ENCODE measurements at places on chromosomes 11 and 22.

DNA sequence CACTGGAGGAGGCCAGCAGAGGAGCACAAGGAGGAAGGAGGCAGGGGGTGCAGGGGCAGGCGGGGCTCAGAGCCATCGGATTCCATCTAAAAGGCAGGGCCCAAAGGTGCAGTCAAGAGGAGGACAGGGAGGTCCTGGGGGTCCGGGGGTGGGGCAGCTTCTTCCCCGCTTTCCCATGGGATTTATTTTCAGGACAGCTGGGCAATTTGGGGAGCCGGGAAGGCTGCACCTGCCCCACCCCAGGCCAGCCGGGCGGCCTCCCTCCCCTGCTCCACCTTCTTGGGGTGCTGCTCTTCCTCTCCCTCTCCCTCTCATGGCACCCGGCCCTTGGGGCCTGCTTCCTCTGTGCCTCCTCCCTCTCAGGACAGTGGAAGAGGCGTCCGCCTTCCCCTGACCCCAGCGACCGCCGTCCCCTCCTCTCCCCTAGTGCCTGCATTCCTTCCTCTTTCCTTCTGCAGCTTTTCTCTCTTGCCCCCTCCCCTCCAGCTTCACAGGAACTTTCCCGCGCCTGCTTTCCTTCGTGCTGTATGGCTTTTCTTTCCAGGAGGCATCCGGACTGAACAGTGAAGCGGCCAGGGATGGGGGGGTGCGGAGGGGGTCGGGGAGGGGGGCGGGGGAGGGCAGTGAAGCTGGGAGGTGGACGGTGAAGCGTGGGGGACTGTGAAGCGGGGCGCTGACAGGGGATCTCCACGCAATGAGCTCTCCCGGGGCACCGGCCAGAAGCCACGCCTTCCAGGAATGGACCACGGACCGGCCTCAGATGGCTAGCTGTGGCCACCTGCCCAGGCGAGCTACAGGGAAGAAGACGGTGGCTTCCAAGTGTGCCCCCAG, 26.9 kb downstream of the APOBEC3H start:
- DNase-seq, result no peak

- no peak for DNase-seq
These were observed 44.4 kb downstream of the INSC start for GRCh38 chr11:15159085-15159484.

DNA sequence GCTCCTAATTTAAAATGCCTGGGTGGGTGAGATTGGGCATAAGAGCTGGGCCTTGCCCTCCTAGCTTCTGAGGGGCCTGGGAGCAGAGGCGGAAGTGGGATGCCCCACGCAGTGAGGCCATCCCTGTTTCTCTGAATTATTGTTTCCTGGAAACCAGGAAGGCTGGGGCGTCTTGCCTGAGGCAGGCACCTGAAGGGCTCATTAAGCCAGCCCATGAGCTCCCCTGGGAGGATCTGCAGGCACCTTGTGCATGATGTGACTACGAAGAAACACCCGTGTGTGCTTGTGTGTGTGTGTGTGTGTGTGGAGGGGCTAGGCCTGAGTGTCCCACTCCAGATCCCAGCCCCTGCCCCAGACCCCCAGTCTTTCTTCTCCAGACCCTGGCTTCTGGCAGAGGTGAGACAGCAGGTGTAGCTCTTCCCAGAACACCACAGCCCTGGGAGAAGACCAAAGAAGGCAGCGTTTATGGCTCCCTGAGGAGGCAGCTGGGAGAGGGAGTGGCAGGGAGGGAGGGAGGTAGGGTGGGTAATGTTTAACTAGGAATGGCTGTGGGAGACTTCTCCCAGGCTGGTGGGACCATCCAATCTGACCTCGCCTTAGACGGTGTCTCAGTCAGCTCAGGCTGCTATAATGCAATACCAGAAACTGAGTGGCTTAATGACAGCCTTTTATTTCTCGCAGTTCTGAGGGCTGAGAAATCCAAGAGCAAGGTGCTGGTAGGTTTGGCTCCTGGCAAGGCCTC, 2.1 kb upstream of the BATF2 start:
- no peak for DNase-seq

- no peak for DNase-seq
These were observed 284.4 kb upstream of the MTNR1B start for GRCh38 chr11:92685049-92685448.

DNA sequence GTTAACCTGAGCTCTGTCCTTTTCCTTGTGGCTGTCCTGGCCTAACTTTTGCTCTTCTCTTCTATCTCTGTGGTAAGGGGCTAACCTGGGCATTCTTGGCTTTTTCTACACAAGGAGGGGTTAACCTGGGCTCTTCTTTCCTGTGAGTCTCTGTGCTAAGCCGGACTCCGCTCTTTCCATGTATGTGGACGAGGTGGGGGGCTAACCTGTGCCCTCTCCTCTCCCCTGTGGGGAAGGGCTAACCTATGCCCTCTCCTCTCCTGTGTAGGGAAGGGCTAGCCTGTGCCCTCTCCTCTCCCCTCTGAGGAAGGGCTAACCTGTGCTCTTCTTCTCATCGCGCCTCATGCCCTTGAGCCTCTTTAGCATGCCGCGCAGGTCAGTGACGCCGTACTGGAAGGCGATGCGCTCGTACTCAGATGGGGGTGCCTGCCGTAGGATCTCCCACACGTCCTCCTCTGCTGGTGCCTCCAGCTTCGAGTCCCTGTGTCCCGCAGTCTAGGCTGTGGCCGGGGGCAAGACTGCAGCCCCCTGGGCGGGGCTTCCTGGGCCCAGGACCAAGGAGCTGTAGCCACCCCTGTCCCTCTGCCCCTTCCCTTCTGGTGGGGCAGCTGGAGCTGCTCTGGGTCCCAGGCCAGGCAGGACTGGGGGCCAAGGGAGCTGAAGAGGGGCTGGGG, 6.5 kb downstream of the MYBPC3 start:
- no peak for DNase-seq

DNA sequence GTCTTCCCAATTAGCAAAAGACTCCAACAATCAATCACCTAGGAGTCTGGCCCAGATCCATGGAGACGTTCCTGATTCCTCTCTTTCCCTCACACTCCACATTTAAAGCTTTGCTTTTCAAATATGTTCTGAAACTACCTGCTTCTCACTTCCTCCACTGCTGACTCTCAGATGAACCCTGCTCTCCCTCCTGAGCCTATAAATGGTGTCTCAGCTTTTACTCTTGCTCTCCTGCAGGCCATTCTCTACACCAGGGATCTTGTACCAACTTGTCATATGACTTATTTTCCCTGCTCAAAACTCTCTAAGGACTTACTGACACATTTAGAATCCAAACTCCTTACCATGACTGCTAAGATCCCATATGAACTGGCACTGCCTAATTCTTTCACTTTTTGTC, 138.4 kb upstream of the DDI1 start:
- DNase-seq, result no peak

DNA sequence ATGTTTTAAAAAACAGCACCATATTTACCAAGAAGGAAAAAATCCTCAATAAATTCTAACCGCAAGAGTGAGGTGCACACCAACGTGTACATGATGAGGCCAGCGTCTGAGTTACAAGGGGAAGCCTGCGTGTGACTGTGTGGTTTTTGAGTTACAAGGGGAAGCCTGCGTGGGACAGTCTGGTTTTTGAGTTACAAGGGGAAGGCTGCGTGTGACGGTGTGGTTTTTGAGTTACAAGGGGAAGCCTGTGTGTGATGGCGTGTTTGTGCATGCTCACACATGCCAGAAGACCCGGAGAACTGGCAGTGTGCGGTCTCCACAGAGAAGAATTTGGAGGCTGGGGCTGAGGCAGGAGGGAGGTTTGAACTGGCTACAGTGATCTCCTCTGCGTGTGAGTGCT, 1376.4 kb downstream of the TBC1D22A start:
- DNase-seq, result no peak

DNA sequence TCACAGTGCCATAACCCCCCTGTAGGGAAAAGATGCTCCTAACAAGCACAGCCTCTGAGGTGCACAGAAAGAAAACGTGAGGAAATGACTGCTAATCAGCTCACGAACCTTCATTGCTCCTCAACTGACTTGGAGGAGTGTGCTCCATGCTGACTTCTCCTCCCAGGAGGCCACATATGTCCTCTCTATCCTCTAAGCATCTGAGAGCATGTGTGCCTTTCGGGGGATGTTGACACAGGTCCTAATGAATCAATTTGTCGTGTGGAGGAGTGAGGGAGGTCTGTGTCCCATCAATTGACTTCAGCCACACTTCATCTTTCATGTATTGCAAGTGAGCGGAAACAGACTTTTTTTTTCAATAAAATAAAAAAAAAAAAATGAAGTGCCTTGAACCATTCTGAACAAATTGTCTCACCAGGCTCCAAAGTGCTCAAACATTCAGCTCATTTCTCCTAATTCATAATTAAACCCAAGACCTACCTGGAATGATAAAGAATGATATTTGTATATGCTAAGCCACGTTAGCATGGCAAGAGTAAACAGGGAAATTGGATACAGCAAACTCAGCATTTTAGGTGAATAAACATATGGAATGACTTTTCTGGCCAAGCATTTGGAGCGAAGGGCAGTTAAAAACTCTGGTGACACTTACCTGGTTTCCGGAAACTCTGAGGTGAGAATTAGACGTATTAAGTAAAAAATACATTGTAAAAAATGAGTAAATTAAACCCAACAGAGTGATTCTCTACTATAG, 317.6 kb upstream of the FAT3 start:
- no peak for DNase-seq

- no peak for DNase-seq
These were observed 400.3 kb downstream of the MIAT start for GRCh38 chr22:27057717-27058116.

GRCh38 chr11:15629690-15630321, 515.1 kb downstream of the INSC start:
- DNase-seq, result no peak

DNA sequence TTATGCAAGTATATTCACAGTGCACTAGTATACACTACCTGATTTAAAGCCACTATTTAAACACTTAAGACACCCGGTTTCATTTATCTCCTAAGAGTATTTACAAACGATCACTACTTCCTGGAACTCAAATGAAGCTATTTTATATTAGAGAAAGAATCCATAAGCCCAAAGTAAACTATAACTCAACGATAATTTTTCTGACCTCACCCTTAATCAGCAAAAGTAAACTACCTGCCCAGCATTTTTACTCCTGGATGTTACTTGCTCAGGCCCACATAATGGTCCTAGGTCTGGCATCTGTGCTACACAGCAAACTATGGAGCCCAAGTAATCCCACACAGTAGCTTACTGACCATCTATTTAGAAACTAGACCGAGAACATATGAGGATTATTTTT, 33.4 kb downstream of the TSG101 start:
- no peak for DNase-seq

DNA sequence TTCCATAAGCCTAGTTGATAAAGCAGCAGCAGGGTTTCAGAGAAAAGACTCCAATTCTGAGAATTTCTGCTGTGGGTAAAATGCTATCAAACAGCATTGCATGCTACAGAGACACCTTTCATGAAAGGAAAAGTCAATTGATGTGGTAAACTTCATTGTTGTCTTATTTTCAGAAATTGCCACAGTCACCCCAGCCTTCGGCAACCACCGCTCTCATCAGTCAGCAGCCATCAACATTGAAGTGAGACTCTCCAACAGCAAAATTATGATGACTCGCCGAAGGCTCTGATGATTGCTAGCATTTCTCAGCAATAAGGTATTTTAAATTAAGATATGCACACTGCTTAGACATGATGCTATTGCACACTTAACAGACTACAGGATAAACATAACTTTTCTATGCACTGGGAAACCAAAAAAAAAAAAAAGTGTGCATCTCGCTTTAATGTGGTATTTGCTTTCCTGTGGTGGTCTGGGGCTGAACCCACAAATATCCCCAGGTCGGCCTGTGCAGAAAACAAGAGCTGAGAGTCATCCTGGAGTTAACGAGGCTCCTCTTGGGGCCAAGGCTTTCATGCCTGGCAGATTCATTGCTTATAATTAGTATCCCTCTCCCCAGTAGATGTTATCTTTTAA, 192.1 kb downstream of the CTTN start:
- no peak for DNase-seq

GRCh38 chr22:26797910-26798309, 140.5 kb downstream of the MIAT start:
- no peak for DNase-seq

GRCh38 chr22:21938906-21939305, 13.7 kb downstream of the PPM1F start:
- no peak for DNase-seq

DNA sequence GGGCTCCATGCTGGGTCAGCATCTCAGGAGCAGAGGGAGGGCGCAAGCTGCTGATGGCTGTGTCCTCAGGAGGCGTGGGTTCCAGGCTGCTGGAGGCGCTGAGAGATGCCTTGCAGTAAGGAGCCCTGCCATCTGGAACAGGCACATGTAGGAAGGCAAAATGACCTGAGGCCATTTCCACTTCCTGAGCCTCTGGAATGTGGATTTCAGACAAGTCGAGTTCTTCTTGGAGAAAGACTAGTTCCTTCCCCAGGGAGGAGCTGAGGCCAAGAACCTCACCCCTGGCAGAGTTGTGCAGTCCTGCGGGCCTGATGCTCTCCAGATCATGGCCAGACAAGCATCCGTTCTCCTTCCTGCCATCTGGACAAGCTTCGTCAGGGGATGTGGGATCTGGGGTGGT, 19.3 kb downstream of the HPS4 start:
- no peak for DNase-seq

DNA sequence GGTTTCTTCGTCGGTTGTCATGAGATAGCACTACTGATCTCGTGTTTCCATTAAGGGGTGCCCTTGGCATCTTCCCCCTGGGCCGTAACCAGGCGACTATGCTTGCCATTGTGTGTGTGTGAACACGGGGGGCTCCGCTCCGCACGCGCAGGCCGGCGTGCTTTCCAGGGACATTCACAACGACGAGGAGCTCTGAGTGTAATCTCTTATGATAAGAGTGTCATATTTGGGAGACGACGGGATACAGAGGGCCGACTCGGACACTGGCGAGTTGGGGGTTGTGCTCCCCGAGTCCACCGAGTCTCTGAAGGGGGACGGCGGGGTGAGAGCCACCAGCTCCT, 170.9 kb upstream of the CTSC start:
- no peak for DNase-seq

GRCh38 chr11:10558288-10558687, 10.2 kb downstream of the LYVE1 start:
- no peak for DNase-seq

- no peak for DNase-seq
These were observed 26.7 kb downstream of the NNMT start for GRCh38 chr11:114322934-114323333.

DNA sequence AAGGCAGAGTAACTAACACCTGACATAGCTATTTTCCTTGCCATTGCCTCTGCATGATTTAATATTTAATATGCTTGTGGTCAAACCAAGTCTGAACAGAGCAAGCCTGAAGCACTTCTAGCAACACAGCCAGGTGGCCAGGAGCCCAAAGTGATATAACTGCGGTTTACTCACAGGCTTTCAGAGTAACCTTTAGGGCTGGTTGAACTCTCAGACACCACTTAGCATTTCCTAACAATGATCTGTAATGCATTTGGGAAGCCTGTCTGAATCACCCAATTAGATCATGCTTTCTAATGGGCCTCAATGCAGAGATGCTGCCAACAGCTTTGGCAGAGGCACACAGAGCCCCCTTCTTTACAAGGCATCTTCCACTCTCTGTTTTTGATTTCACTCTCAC, 96.1 kb downstream of the FDX1 start:
- DNase-seq, result no peak

- DNase-seq, result peak; percentile 47
These were observed 617 bp downstream of the CSKMT start for GRCh38 chr11:62665599-62666258.

- DNase-seq, result no peak
These were observed 30.8 kb upstream of the WNT11 start for GRCh38 chr11:76237000-76237649.

GRCh38 chr11:14288189-14288935, 70.6 kb downstream of the RRAS2 start:
- no peak for DNase-seq

GRCh38 chr11:67639438-67639859, at the start of gene TBX10:
Gene TBX10, minus strand, starts transcription at chr11:67639763. Its CDS starts 291 bp downstream, at chr11:67639472.
- no peak for DNase-seq

GRCh38 chr11:126879516-126879915, 121.1 kb downstream of the KIRREL3 start:
- no peak for DNase-seq

Measured in activated naive CD4-positive, alpha-beta T cell (primary cell).